ENCODE measurements at places on chromosomes 2 and 18.

DNA sequence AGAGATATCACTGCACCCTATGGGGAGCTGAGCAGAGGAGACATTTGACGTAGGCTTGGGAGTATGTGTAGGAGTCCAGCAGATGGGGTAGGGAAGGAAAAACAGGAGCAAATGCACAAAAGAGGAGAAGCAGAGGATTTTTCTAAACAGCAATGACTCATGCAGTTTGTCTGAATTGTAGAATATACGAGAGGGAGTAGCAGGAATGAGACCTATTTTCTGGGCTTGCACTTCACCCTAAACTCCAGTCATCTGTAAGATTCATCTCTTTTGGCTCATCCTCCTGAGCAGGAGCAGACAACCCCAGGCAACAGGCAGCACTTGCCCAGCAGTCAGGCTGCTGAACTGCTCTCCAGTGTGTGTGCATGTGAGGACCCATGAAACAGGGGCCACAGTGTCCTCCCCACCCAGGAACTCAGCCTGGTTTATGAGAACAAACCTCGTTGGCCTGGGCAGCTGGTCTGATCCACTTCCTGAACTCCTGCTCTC lies 100.2 kb upstream of the CDC42EP3 start:
- DNase-seq: no peak

DNA sequence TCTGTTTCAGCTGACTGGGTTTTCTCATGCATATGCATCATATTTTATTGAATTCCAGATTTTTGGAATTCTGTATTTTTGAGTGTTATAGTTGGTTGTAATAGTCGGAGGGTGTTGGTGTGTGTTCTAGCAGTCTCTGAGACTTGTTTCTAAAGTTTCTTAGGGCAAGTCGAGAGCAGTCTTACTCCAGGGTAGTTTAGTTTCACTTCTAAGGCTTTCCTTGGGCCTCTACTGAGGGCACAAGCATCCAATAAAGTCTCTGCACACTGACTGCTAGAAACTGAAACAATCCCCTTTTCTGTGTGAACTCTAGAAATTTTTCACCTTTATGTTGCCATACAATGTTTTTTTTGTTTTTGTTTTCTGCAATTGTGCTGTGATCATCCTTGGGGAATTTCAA lies 663.7 kb upstream of the LRATD1 start:
- DNase-seq: no peak

GRCh38 chr2:119888680-119889079 lies 124.2 kb upstream of the EPB41L5 start:
- no peak for DNase-seq

DNA sequence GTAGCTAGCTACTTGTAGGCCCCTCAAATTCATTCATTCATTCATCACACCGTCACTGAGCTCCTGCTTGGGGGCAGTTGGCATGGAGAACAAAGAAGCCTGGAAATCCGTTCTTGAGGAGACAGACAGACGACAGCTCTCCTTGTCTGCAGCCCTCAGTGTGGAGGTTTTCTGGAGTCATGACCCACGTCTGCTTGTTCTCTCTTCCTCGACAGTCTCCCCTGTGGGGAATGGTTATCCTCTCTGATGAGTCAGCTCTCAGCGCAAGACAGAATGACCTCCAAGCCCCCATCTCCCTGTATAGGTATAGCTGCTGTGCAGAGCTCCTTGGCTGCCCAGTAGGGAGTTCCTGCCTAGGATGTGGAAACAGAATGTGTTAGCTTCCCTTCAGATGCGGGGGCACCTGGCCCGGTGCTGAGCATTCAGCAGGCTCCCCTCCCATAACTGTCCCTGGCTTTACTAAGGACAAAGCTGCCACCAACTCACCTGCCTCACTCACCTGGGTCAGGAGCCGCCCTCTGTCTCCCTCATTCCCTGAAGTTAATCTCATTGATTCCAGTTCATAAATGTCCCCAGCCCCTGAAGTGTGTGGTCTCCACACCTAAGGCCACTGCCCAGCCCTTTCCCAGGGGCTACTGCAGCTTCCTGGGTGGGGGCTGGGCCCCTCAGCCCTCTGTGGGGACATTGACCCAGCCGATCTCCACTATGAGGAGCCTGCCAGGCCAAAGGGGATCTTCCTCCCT lies 124.7 kb downstream of the ACKR3 start:
- DNase-seq: no peak

GRCh38 chr2:80001701-80002101 lies 302.9 kb downstream of the LRRTM1 start:
- DNase-seq: no peak

DNA sequence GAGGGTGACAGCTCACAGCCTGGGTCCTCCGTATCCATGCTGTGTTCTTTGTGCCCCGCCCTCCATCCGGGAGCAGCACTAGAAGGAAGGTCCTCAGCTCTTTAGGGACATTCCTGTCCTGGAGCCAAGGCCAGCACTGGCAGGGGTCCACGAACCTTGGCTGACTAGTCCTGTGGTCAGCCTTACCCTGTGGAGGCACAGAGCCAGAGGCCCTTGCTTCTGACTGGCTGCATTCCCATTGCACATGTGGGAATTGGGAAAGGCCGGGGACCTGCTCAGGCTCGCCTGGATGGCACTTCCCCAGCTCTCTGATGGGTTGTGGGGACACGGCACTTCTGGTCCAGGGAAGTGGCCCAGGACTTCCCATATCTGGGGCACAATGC lies 24.9 kb upstream of the RHOB start:
- no peak for DNase-seq

DNA sequence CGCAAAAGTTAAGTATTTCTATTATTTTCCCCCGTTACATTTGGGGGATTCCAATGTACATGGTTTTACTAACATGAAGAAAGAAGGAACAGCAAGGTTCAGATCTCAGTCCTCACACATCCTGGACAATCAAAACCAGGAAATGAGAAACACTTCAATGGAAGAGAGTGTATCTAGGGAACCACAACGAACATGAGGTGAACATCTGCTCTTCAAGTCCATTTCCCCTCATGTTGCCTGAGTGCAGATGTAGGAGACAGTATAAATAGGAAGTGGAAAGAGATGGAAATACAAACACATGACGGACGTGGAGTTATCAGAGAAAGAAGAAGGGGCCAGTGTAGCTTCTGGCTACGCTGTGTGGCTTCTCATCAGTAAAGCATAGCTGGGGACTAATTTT lies 52.6 kb downstream of the CHN1 start:
- DNase-seq: no peak

DNA sequence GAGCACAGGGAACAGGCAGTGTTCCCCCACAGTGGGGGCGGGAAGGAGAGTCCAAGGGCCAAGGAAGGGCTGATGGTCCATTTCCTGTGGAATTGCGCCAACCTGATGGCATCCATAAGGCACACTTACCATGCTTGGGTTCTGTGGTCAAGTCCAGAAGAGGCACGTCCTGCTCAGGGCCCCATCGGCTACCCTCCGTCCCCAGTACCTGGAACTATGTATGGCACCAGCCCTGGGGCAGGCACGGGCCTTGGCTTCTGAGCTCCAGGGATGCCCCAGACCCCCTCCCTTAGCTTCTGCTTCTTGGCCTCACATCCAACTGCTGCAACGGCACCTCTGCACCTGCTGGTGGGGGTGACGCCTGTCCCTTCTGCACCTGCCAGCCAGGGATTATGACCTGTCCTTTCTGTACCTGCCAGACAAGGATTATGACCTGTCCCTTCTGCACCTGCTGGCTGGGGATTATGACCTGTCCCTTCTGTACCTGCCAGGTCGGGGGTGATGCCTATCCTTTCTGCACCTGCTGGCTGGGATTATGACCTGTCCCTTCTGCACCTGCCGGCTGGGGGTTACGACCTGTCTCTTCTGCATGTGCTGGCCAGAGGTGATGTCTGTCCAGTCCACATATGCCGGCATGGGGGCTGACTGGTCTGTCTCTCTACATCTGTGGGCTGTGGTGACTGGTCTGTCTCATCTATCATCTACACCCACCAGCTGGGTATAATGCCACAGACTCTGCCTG lies 45.4 kb upstream of the SNTG2 start:
- DNase-seq: no peak

DNA sequence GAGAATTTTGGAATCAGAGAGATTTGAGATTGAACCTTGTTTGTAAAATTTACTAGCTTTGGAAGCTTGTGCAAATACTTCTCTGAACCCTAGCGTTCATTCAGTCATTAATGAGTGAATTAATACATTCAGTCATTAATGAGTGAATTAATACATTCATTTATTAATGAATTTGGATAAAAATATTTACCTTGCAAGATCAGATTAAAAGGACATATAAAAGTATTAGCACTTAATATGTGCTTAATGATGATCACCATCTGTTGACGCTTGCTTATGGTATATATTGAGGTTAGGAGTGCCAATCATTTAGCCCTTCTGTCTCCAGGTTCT lies 26.9 kb downstream of the EML4 start:
- no peak for DNase-seq

- no peak for DNase-seq
These were observed 125.0 kb downstream of the SPHKAP start for GRCh38 chr2:228056293-228057097.

GRCh38 chr2:148096012-148096411 lies 75.1 kb downstream of the MBD5 start:
- DNase-seq: no peak

DNA sequence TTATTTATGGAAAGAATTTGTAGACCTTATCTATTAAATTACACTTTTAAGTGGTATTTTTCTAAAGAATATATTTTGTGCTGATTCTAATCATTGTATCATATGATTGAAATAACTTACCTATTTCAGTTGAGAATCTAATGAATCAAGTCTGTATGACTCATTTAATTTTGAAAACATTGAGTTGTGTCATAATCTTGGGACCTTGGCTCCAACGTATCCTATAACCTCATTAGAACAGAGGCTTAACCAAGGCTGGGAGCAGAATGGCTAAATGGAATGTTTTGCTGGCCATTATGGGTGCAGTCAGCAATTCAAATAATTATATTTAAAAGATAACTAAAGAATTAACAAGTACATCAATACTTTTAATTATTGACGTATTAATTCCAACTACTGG lies 19.6 kb upstream of the GULP1 start:
- no peak for DNase-seq

GRCh38 chr2:1824202-1824905 lies 80.0 kb upstream of the PXDN start:
- DNase-seq: no peak

GRCh38 chr2:12046641-12047040 lies 300.2 kb downstream of the LPIN1 start:
- no peak for DNase-seq

- no peak for DNase-seq
These were observed 82.6 kb upstream of the GLI2 start for GRCh38 chr2:120653046-120653445.

DNA sequence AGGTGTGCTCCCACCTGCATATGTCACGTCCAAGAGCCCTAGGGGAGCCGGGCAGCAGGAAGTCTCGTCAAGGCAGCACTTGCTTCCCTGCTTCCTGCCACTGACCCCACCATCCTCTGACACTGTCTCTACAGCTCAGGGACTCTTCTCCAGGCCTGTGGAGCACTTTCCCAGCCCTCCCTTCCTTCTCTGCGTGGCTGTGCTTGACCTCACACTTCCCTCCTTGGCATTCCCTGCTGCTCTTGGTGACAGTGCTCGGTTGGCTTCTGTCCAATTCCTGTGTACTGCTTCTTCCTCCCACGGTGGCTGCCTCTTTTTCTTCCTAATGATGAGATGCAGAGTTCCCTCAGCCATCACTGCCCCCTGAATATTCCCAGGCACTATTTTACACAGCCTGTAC lies 2.8 kb downstream of the CIDEA start:
- DNase-seq: no peak

- DNase-seq: no peak
These were observed 24.4 kb downstream of the MRPL33 start for GRCh38 chr2:27795868-27796277.

- peak; percentile 34 for DNase-seq
These were observed 19.2 kb upstream of the IL36G start for GRCh38 chr2:112958428-112959108.

- DNase-seq: no peak
These were observed 8.7 kb downstream of the CEP68 start for GRCh38 chr2:65064728-65065552.

DNA sequence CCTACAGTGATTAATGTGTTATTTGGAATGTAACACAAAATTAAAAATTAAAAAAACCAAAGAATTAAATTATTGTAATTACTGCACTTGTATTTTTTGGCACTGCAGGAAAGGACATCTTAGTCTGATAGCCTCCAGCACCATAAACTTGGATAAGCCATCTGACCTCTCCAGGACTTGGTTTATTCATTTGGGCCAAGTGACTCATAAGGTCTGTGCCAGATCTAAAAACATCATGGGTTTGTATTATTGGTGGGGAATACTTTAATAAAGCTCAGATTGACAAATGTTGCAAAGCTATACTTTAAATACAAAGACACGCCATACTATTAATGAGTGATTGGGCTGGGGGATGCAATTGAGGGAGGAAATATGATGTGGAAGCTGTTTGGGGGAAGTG lies 225.2 kb downstream of the ZNF521 start:
- no peak for DNase-seq

GRCh38 chr2:231069379-231070054 lies 12.8 kb downstream of the PSMD1 start:
- DNase-seq: no peak

DNA sequence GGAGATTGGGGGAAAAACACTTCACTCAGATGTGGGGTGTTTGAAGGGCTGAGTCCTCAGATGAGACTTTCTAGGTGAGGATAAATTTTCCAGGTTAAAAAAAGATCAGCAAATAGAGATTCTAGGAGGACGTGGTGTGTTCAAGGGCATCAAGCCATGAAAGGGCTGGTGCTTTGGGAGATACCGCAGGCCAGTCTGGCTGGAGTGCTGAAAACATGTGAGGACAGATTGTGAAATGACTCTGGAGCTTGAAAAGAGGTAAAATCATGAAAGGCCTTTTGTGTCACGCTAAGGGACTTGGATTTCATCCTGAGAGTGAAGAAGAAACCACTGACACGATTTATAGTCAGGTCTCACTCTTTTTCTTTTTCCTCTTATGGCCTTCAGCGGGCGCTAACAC lies 320.5 kb downstream of the DPP10 start:
- no peak for DNase-seq

GRCh38 chr2:60053791-60054190 lies 499.7 kb downstream of the BCL11A start:
- no peak for DNase-seq

GRCh38 chr2:46344706-46345105 lies 47.5 kb downstream of the EPAS1 start:
- DNase-seq: no peak

DNA sequence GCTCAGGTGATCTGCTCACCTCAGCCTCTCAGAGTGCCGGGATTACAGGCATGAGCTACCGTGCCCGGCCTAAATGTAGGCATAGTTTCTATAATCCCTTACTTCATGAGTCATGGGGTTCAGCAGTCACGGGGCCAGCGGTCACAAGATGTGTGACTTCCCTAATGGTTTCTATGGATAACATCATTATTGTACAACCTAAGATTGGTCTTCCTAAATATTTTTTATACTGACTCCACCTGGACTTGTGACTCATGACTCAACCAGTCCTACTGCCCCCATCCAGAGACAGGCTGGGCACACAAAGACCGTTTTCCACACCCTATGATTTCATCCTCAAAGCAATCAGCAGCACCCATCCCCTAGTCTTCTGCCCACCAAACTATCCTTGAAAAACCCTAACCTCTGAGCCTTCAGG lies 15.9 kb downstream of the FAM210A start:
- DNase-seq: no peak

- DNase-seq: peak; percentile 21
These were observed 173.3 kb downstream of the ANKRD44 start for GRCh38 chr2:197137231-197137630.
